ENCODE measurements at places on chromosomes 11 and 22. TPM values are rescaled to one million over a fixed set of nuclear protein-coding genes. Genes with fewer than 3 reads are reported as not detected.

DNA sequence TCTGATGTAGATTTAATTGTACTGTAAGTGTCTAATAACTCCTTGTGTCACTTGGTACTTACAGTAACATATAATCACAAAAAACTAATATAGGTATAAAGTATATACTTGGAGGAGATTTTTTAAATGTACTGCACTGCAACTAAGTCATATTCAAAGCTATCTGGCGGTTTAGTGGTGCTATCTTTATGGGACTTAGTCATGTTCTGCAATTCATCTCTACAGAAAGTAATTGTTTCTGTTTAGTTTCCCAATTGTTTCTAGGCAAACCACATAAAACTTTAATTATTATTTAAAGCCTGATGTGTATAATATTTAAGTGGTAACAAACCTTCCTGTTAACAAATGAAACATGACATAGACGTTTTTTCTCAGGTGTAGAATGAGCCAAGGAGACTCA lies 8.0 kb downstream of the PAFAH1B2 start:
- DNase-seq, result no peak

GRCh38 chr11:134346976-134347350 lies 15.2 kb downstream of the GLB1L2 start:
- no peak for DNase-seq

- DNase-seq, result no peak
Observed at GRCh38 chr22:41929418-41929810, 2.8 kb upstream of the TNFRSF13C start.

- peak; percentile 22 for DNase-seq
Observed at GRCh38 chr22:33519071-33519973, 401.0 kb downstream of the LARGE1 start.

DNA sequence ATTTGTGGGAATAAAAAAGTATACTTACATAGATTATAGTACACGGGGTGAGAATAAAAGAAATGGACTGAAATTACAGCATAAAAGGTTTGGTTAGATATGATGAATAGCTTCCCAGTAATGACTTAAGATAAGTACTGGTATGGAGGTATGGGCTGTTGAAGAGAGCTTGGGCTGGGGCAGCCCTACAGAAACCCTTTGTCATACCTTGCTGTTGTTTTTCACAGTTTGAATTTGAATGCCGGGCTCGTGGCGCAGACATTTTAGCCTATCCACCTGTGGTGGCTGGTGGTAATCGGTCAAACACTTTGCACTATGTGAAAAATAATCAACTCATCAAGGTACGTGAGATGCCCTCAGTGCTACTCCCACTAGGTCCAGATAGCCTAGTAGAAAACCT lies 42.3 kb upstream of the RBX1 start:
- no peak for DNase-seq

GRCh38 chr11:1628506-1629325 lies 859 bp upstream of the KRTAP5-5 start:
- DNase-seq, result peak; percentile 67

Gene TRPC6
- 28.3 TPM for total RNA-seq

DNA sequence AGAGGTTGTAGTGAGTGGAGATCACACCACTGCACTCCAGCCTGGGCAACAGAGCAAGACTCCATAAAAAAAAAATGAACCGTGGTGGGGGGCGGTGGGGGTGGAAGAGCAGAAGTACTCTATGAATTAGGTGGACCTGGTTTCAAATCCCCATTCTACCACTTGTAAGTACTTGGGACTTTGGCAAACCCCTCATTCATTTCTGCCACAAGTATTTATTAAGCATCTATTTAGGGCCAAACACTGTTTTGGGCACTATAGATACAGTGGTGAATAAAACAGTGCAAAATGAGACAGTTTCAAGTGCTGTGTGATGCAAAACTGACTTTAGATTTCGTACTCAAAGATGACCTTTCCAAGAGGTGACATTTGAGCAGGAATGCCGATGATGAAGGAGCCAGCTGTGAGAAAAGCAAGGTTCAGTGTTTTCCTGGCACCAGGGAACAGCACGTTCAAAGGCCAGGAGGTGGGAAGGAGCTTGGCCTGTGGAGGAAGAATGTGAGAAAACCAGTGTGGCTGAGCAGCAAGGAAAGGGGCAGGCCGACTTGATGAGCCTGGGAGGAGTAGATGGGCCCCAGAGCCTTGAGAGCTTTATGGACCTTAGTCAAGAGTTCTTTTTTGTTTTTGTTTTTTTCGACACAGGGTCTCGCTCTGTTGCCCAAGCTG lies 1.4 kb upstream of the TMEM134 start:
- no peak for DNase-seq

GRCh38 chr11:9214765-9215164 lies 50.4 kb downstream of the DENND5A start:
- DNase-seq, result peak; percentile 32

DNA sequence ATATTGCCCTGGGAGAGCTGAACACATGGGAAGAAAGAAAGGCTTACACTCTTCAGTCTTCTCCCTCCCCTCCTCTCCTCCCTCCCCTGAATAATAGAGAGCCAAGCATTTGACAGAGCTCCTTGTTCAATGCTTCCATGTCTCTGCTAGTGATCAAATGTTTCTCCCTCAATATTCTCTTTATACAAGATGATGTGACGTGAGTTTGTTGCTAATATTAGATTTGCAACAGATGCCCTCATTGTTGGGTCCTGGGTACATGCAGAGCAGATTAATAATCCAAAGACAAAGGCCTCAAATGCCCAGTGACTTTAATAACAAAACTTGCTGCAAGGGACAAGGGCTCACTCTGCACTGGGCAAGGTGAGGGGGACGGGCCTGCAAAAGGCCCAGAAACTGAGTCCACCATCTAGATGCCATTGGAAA lies 7.1 kb upstream of the ENDOD1 start:
- no peak for DNase-seq

DNA sequence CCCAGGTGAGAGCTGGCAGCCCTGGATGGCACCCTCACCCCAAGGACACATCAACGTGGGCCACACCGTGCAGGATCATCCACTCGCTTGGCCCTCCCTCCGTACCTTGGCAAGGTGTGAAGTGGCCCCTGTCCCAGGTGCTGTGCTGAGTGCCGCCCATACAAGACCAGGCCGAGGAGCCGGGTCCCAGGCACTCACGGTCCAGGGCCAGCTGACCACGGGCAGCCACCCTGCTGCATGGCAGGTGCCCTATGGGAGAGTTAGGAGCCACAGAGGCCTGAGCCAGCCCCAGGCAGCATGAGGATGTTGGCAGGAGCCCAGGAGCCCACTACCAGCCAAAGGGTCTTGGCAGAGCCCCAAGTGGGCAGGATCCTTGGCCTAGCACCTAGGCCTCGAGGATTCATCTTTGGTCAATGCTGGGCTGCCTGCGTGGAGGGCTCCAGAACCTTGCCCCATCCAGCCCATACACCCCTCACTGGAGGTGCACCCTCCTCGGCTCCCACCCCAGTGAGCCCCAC lies 19.6 kb downstream of the RTN4R start:
- no peak for DNase-seq

- no peak for DNase-seq
Observed at GRCh38 chr22:23054531-23055257, 15.6 kb upstream of the GNAZ start.

- DNase-seq, result no peak
Observed at GRCh38 chr11:118857385-118857784, 26.3 kb upstream of the CXCR5 start.

- DNase-seq, result no peak
Observed at GRCh38 chr11:99534812-99535211, 514.1 kb downstream of the CNTN5 start.

GRCh38 chr22:25120093-25120561 lies 79.5 kb upstream of the CRYBB3 start:
- DNase-seq, result peak; percentile 68

DNA sequence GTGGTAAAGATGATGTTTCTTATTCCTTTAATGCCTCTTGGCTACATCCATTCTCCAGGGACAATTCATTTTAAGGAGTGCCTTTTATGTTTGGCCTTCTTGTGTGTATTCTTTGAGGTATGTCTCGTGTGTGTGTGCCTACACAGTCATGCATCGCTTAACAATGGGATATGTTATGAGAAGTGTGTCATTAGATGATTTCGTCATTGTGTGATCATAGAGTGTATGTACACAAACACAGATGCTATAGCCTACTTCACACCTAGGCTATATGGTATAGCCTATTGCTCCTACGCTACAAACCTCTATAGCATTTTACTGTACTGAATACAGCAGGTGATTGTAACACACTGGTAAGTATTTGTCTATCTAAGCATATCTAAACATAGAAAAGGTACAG lies 23.0 kb downstream of the ZNF202 start:
- no peak for DNase-seq

DNA sequence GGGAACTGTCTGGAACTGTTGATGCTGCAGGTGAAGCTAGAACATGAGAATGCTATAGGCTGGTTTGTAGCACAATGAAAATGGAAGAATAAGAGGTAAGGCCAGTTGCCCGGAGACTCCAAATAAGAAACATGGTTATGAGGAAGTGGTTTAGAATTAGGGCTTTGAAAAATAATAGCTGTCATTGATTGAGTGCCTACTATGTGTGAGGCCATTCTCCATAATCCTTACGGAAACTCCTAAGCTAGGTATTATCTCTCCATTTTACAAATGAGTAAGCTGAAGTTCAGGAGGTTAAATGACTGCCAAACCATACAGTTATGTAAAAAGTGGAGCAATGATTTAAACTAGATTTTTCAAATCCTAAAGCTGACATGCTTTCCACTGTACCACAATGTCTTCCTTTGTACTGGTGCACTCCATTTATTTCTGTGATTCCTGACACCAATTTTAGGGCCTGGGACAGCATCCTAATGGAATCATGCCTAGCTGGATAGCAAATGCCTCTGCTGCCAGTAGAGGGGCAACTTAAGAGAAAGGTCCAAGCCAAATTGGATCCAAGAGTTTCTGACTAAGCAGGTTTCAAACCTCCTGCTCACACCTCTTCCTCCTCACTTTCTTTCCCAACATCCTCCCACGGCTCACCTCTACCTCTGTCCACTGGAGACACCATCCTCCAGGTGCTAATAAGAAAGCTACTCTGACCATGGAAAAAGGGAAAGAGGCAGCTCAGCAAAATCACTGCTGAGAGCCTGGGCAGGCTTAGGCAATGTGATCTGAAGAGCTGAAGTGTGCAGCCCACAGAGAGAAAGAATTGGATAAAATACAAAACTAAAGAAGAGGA lies 46.9 kb upstream of the PICALM start:
- DNase-seq, result no peak

- DNase-seq, result no peak
Observed at GRCh38 chr11:22797047-22797446, 32.6 kb downstream of the SVIP start.

DNA sequence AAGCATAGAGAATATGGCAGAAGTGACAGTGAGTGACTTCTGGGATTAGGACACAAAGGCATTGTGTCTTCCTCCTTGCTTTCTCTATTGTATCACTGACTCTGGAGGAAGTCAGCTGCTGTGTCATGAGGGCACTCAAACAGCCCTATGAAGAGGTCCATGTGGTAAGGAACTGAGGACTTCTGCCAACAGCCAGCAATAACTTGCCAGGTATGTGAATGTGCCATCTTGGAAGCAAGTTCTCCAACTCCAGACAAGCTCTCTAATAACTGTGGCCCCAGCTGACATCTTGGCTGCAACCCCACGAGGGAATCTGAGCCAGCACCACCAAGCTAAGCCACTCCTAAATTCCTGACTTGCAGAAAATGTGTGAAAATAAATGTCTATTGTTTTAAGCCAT lies 83.6 kb upstream of the ZBED5 start:
- DNase-seq, result no peak

- no peak for DNase-seq
Observed at GRCh38 chr11:40100162-40100553, 1359.3 kb downstream of the LRRC4C start.

Gene KDM4D
- total RNA-seq, result 0.65 TPM

All from dermis blood vessel endothelial cell (primary cell).